ENCODE measurements at places on chromosomes 1 and 21.

DNA sequence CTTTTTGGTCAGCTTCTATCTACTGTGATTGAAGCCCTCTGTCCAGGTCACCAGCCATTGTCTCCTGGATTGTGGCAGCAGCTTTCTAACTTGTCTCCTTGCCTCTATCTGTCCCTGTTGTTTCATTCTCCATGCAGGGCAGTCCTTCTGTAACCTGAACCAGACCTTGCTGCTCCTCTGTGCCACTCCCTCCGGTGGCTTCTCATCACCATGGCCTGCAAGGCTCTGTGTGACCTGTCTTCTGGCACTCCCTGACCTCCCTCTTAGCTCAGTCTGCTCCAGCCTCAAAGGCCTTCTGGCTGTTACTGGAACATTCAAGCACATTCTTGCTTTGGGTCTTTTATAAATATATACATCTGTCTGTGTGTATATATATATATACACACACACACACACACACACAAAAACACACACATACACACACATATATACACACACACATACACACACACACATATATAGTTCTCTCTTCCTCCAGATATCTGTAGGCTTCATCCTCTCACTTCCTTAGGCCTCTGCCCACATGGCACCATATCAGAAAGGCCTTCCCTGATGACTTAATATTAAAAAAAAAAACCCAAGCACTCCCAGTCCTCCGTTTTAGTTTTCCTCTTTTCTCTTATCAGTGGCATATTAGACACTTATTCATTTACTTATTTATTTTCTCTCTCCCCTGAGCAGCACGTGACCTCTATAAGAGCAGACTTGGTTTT, 21.2 kb upstream of the JUN start:
- no peak for DNase-seq

DNA sequence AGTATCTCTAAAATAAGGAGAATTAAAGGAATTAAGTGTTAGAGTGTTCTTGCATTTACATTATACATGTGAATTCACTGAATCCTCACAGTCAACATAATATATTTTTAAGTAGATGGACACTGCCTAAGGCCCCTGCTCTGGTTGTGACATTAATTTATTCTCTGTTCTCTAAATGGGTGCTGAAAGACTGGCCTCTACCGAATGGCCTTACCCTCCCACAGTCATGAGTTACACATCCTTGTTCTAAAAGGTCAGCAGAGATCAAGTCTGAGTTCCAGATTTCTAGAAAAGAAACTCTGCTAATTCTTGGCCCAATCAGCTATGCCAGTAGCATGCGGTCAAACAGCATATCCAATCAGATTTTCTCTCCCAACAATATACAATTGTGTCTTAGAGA, 193.2 kb downstream of the TM2D1 start:
- no peak for DNase-seq

GRCh38 chr1:245765230-245766000, 610.6 kb downstream of the KIF26B start:
- no peak for DNase-seq

- DNase-seq = no peak
Observed at GRCh38 chr1:147579934-147580537, 38.7 kb downstream of the BCL9 start.

DNA sequence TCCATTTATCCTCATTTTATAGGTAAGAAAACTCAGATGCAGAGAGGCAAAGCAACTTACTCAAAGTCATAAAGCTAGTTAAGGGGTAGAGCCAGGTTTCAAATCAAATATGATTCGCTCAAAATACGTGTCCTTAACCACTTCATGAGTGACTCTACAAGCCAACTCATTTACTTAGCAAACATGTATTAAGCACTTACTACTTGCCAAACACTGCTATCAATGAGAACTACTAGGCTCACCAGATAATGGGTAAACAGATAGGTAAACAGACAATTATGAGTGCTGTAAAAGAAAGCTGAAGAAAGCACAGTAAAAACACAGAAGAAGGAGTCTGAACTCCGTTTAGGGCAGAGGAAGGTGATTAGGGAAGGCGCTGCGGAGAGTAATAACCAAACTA, 65.9 kb downstream of the WDR64 start:
- DNase-seq = no peak

- no peak for DNase-seq
Observed at GRCh38 chr1:201098992-201099677, 13.1 kb downstream of the CACNA1S start.

DNA sequence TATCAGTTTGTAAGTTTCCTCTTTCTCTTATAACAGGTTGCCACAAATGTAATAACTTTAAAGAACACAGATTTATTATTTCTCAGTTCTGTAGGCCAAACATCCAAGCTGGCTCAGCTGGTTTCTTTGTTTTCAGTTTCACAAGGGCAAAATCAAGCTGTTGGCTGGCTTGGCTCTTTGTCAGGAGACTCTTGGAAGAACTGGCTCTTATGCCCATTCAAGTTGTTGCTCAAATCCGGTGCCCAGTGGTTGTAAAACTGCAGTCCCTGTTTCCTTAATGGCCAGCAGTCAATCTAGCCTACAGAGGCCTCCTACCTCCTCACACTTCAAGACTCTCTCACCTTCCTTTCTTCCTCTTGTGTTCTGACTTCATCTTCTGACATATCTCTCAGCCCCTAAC, 1171.0 kb downstream of the MRPL39 start:
- DNase-seq = no peak

- no peak for DNase-seq
Observed at GRCh38 chr1:189637041-189637440, 840.6 kb downstream of the BRINP3 start.

GRCh38 chr1:151455966-151456365, 3.3 kb downstream of the POGZ start:
- DNase-seq = no peak

GRCh38 chr1:245465666-245466065, 310.9 kb downstream of the KIF26B start:
- DNase-seq = no peak

GRCh38 chr1:2213576-2214505, 14.3 kb upstream of the SKI start:
- DNase-seq = peak; percentile 52

DNA sequence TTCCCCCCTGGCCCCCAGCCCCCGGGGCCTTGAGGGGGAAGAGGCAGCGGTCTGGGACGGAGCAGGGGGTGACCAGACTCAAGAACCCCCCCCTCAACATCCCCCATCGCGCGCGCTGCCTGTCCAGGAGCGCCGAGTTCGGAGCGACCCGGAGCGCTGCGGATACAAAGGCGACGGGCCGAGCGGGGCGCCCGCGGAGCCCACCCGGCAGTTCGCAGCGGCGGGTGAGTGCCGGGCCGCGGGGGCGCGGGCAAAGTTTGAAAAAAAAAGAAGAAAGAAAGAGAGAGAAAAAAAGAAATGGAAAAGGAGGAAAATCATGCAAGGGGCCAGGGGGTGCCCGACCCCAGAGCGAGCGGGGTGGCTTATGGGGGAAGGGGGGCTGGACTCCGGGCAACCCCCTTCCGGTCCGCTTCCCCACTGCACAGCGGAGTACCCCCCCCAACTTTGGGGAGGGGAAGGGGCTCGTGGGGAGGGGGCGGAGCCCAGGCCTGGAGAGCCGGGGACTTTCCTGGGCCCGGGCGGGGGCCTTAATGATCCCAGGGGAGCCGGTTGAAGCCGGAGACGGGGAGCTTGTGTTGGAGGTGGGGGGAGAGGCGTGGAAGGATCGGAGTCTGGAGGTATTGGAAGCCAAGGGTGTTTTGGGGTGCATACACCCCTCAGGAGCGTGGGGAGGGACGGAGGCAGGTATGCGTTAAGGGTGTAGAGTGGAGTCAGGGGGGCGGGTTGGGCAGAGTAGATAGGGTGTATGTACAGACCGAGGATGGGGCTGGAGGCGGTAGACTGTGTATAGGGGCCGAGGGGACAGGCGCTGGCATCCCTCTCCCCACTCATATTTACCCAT, 502 bp downstream of the VANGL2 start:
- no peak for DNase-seq

- no peak for DNase-seq
Observed at GRCh38 chr1:240387051-240387450, 224.9 kb downstream of the GREM2 start.

GRCh38 chr1:206633708-206634121, 1.6 kb upstream of the DYRK3 start:
- DNase-seq = no peak

DNA sequence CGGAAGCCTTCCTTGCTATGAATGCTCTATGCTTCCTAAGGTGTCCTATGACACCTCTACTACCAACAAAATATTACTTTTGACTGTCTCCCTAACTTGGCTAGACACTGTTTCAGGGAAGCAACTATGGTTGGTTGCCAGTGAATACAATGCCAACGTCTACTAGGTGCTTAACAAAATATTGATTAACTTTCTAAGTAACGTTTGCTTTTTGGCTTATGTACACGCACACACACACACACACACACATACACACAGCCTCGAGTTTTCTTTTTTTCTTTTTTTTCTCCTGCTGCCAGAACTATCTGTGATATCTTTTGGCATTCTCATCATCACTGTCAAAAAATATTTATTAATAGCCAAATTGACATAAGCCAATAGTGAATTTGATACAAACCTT, 864.0 kb downstream of the PLA2G4A start:
- no peak for DNase-seq

DNA sequence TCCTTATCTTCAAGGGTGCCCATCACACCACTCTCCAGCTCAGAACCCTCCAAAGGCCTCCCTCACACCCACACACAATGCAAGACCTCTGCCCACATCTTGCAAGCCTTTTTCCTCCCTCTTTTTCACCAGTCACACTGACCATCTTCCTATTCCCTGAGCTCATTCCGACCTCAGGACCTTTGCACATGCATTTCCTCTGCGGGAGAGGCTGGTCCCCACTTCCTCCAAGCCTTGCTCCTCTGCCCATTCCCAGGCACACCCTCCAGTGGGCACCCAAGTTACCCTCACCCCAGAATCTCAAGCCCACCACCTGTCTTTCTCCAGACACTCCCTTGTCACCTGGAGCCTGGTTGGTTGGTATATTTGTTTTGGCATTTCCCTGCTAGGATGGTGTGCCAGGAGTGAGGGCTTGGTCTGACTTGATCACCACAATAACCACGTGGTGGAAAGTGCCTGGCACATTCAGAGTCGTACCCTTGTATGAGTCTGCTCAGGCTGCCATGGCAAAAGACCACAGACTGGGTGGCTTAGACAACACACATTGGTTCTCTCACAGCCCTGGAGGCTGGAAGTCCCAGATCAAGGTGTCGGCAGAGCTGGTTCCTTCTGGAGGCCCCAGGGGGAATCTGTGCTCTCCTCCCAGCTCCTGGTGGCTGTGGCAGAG, 13.2 kb downstream of the MX2 start:
- DNase-seq = no peak

DNA sequence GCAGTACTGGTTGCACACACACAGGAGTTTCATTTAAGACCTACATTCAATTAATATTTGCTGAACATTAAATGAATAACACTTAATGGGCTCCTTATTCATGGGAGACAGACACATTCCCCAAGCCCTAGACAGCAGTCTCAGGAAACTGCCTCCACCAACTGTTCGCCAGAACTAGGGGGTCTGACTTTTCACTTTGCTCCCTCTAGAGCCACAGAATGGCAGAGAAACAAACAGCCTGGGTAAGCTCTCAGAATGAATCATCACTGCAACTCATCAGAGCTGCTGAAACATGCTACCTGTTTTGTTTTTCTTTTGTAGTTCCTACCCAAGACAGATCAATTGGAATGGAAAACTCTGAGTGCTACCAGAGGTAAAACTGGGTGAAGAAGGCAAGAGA, 31.7 kb downstream of the ELK4 start:
- DNase-seq = no peak

DNA sequence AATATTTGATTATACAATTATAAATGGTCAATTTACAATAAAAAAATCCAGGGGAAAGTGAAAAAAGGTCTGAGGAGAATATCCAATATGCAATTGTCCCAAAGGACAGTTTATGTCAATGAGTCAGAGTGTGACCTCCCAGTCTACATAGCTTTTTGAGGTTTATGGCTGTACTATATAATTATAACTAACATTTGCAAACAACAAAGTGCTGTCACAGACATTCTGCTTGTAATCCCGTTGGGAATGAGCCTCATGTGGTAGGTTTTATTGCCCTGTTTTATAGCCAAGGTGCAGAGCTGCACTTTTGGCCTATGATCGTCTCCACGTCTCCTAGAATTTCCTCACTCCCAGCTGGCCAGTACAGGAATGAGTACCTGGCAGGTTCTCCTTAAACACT, 103.8 kb downstream of the ADSS2 start:
- no peak for DNase-seq

DNA sequence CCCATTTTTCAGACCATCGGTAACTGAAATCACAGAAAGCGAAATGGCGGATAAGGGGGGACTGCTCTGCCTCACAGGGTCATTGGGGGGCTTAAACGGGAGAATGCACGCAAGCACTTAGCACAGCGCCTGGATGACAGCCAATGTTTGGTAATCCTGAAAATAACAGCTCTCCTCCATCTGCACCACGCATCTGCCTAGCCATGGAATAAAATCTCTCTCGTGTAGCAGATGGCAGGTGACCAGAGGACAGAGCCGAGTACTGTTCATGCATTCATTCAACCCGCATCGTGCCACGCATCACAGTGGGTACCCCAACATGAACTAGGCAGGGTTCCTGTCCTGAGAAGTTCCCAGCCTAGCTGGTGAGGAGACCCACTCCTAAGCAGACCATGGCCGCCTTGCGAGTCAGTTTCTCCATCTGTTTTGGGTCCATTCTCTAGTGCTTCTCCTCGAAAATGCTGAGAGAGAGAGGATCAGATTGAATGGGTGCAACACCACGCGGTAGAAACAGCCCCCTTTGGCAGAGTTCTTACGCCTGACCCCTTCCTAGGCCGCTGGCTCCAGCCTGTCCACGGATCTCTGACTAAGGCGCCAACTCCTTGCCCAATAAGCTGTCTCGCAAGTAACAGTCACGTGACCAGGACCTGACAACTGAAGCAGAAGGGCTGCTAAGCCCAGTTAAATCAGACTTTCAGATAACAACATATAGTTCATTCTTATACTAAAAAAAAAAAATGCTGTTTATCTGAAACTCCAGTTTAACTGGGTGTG, 7.3 kb downstream of the SLC1A7 start:
- no peak for DNase-seq

DNA sequence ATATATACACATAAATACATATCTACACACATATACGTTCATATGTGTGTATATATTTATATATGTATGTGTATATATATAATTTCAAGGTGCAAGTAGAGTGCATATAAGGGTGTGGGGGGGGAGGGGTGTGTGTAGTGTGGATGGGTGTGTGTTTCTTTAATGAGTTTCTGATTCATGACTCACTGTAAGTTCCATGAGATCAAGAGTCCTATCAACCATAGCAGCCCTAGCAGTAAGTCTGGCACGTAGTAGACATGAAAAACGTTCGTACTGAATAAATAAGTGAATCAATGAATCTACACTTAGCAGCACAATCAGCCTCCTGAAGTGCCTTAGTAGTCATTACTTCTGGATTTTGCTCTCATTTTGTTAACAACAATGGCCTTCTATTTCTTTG, 61.9 kb upstream of the KRTAP11-1 start:
- no peak for DNase-seq

- no peak for DNase-seq
Observed at GRCh38 chr1:1371364-1371745, 3.7 kb downstream of the AURKAIP1 start.

- no peak for DNase-seq
Observed at GRCh38 chr1:41242342-41243078, 404 bp upstream of the SCMH1 start.

Data from hypothalamus (tissue), 51 donors.